ENCODE measurements at places on chromosomes 11 and 22. TPM values are rescaled to one million over a fixed set of nuclear protein-coding genes. Genes with fewer than 3 reads are reported as not detected.
A peak's percentile ranks its signal among the peaks of the same experiment; 100 is the strongest.

SPDYC gene
- not detected for total RNA-seq

OR52H1 gene
- total RNA-seq: 0.59 TPM

RASSF10 gene
- 9.8 TPM for total RNA-seq

OMP gene
- total RNA-seq: not detected

RBMXL2 gene
- not detected for total RNA-seq

VWCE gene
- 0.49 TPM for total RNA-seq

- DNase-seq: no peak
Measured at GRCh38 chr22:23787600-23787896, 782 bp downstream of the SMARCB1 start.

GRCh38 chr11:1546536-1547466, 25.3 kb downstream of the DUSP8 start:
- peak; percentile 11 for DNase-seq

GRCh38 chr11:120738516-120739046, 227.0 kb downstream of the GRIK4 start:
- DNase-seq: no peak

- no peak for DNase-seq
Measured at GRCh38 chr11:13338019-13338426, 60.4 kb downstream of the BMAL1 start.

GRCh38 chr11:123406441-123407129, 23.5 kb upstream of the GRAMD1B start:
- DNase-seq: no peak

DNA sequence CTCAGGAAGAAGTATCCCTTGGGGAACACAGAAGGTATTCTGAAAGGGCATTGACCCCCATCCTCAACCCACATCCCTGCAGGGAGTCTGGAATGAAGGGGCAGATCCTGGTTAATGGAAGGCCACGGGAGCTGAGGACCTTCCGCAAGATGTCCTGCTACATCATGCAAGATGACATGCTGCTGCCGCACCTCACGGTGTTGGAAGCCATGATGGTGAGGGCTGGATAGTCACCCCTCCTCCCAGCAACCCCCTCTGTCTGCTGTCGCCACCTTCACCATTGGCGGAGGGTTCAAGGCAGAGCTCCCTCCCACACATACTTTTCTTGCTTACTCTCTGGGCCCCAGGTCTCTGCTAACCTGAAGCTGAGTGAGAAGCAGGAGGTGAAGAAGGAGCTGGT, 5.3 kb downstream of the ABCG4 start:
- no peak for DNase-seq

- no peak for DNase-seq
Measured at GRCh38 chr11:45094958-45095690, 51.3 kb upstream of the PRDM11 start.

- DNase-seq: peak; percentile 36
Measured at GRCh38 chr11:22539821-22540256, 85.8 kb downstream of the FANCF start.

DNA sequence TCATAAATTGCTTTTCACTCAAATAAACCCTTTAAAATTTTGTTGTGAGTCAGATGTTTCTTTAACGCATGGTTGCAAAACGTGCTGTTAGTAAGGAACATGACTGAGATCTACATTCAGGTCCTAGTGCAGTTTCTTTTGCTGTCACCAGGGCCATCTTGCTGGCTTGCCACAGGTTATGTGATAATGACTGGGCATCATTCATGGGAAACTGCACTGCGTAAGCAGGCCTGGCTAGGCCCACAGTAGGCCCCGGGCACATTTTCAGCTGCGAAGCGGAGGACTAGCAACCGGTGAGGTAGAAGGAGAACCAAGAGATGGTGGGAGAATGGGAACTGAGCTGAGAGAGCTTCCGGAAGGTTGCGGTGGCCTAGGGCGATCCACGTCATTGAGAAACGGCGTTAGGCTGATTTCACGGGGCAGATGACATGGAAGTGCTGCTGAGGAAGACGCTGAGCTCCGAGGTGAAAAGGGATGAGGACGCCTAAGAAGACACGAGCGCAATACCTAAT, 3.2 kb upstream of the KLHDC7B start:
- no peak for DNase-seq

- no peak for DNase-seq
Measured at GRCh38 chr11:764322-765024, 12.8 kb downstream of the GATD1 start.

- no peak for DNase-seq
Measured at GRCh38 chr22:41302021-41302767, 869 bp downstream of the ZC3H7B start.

- DNase-seq: no peak
Measured at GRCh38 chr22:42797011-42797410, 60.1 kb downstream of the ARFGAP3 start.

DNA sequence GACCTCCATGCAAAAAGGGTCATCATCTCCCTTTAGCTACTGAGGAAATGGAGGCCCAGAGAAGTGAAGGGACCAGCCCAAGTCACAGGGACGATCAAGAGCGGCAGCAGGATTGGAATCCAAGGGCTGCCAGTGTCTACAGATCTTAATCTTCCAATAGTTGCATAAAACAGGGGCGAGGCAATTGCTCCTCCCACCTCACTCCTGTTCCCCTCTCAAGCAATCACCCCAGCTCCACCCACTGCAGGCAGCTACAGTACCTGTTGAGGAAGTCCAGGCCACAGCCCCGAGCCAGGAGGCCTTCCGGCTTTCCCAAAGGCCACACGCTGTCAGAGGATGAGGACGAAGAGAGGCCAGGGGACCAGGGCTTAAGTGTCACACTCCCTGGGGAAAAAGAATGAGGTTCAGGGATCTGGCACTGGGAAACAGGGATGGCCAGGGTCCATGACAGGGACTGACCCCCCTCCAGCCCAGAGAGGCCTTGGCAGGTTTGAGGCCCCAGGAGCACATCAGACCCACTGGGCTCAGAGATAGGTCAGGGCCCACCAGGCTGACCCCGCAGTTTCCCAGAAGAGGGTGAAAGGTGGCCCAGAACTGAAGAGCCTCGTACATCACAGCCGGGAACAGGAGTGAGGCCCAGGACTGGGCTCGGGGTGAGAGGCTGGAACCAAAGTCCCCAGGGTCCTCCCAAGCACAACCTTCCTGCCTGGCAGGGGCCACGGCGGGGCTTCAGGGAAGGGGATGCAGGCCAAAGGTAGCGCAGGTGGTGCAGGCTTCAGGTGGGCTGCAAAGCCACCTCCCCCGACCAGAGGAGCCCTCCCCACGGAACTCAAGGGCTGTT, 16.4 kb upstream of the MFNG start:
- no peak for DNase-seq

Measured in skin of body (tissue), 3 donors.